ENCODE measurements at places on chromosomes 12 and 14.

- DNase-seq, result no peak
Measured at GRCh38 chr14:99117671-99118045, 154.3 kb downstream of the BCL11B start.

DNA sequence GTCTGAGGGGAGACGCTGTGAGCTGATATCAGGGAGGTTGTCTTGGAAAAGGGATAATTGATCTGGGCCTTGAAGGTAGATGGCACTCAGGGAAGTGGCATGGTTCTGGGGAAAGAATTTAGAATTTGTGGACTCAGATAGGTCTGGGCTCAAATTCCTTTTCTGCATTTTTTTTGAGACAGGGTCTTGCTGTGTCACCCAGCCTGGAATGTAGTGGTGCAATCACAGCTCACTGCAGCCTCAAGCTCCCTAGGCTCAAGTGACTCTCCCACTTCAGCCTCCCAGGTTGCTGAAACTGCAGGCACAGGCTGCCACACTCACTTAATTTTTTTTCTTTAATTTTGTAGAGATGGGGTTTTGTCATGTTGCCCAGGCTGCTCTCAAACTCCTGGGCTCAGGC, 98.1 kb upstream of the NCOR2 start:
- no peak for DNase-seq

DNA sequence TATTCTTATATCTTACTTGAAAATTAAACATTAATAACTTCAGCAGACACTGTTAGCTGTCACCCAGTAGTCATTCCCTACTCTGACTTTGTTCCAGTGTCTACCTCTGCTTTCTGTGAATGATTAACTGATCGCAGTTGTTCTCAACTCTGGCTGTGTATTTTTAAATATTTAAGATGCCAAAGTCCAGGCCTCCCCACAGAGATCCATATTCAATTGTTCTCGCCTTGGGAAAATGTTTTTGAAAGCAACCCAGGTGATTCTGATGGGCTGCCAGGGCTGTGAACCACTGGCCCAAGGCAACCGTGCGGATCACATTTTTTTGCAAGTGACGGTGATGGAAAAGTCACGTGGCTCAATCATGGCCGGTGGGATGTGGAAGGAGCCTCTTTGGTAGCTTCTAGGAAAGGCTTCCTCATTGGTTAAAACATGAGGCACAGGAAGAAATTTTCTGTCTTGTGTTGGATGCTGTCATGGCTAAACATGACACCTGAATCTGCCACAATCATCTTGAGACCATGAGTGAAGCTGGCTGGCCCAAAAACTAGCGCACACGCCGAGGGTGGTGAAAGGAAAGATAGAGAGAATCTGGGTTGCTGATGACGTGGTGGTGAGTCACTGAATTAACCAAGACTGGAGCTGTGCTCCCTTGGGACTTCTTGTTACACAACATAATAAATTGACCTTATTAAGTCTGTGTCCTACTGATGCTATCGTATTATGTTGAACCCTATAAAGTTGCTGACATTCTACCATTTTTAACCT, 37.2 kb downstream of the RDH12 start:
- DNase-seq, result no peak

DNA sequence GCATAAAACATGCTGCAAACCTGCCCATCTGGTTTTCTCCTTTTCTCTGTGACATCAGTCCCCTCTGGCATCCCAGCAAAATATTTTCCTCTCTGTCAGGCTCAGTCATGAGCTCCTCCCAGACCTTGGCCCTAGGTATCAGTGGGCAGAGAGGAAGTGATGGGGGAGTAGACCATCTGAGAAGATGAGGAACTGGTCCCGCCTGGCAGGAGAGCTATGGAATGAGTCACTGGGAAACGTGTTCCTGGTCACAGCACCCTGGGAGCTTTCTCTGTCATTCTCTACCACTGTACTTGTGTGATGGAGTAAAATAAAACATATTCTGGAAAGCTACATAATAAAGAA, 5.0 kb upstream of the SRSF9 start:
- no peak for DNase-seq

- no peak for DNase-seq
Measured at GRCh38 chr12:6540181-6540877, 6.0 kb downstream of the GAPDH start.

- no peak for DNase-seq
Measured at GRCh38 chr14:50821510-50822464, 9.2 kb downstream of the NIN start.

DNA sequence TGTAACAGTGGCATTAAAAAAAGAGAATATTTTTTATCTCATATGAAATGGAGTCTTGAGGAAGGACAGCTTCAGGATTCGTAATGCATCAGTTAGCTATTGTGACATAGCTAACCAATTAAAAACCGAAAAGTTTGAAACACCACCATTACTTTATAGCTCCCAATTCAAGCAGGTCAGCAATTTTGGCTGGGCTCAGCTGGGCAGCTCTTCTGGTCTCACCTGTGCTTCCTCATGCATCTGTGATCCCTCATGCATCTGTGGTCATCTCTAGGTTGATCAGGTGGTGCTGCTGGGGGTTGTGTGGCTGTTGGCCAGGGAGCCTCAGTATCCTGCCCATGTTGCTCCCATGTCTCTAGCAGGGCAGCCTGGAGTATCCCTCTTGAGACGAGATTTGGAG, 76.7 kb upstream of the KCNA1 start:
- no peak for DNase-seq

DNA sequence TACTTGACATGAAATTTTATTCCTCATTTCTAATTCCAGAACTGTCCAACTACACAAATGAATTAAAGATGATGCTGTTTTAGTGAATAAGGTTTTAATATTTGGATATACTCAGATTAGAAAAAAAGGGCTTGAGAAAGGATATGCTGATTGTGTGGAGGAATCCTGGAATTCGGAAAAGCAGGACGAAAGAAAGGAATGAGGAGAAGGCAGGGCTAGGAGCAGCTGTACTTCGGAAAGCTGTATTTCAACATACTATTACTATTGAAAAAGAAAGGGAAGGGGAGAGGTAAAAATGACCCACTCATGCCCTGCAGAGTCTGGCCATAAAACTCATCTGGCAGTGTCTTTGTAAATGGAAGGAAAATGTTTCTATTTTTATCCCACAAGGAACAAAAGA, 63.1 kb upstream of the PLBD1 start:
- DNase-seq, result no peak

DNA sequence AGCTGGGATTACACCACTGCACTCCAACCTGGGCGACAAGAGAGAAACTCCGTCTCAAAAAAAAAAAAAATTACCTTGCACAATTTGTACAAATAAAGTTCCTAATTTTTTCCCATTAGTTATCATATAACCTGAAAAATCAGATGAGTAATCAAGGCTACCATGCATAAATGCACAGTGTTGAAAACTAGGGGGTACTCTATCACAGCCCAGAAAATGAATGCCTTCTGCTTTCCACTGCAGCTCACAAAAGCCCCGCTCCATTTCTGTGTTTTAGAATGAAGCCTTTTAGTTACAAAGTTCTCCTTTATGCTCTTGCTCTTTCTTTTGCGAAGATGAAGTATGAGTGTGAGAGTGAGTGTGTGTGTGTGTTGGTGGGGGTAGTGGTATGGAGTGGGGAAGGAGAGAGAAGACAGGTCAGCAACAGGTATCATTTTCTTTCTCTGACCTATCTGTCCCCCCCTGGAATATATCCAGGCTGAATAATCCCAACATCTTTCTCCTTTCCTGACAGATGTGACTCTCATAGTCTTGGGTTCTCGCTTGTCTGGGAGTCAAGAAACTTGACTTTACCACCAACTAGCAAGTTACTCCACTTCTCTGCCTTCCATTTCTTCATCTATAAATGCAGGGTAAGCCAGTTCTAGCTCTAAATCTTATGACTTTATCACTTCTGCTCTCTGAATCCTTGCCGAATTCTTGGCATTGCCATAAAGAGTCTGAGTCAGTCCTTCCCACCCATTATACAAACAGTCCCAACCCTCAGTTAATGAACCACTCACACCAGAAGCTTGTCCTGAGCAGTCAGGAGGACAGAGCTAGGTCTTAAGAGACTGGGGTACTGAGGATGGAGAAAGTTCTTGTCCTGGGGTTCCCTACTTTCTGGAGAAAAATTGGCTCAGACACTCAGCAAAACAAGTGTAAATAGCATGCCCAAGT, 16.1 kb downstream of the BIN2 start:
- no peak for DNase-seq

DNA sequence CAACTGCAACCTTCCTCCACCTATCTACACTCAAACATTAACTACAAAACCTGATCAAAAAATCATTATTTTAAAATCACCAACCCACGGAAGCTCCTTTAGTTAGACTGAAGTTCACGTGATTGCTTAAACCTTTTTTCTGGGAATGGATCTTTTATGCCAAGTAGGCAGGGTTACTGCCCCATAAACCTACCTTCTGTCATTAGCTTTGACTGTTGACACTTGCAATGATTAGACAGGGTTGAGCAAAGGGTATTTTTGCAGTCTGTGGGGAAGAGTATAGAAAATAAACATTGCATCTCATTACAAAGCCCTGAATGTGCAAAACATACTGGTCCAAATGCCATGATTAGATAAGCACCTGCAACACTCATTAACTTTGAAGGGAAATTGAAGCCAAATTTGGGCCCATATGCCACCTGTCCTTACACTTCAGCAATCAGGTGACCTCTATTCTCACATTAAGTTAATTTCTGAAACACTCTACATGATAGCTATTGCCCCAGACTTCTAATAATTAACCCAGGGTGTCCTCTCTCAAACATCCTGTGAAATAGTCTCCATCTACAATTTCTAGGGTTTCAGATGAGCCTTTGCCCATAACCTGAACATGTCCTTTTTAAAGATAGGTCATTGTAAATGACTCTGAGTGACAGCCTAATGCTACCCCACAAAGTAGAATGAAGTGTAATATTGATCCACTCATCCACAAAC, 156.0 kb upstream of the PLEKHG7 start:
- no peak for DNase-seq

- DNase-seq, result no peak
Measured at GRCh38 chr12:86724716-86725115, 468.5 kb upstream of the MGAT4C start.

DNA sequence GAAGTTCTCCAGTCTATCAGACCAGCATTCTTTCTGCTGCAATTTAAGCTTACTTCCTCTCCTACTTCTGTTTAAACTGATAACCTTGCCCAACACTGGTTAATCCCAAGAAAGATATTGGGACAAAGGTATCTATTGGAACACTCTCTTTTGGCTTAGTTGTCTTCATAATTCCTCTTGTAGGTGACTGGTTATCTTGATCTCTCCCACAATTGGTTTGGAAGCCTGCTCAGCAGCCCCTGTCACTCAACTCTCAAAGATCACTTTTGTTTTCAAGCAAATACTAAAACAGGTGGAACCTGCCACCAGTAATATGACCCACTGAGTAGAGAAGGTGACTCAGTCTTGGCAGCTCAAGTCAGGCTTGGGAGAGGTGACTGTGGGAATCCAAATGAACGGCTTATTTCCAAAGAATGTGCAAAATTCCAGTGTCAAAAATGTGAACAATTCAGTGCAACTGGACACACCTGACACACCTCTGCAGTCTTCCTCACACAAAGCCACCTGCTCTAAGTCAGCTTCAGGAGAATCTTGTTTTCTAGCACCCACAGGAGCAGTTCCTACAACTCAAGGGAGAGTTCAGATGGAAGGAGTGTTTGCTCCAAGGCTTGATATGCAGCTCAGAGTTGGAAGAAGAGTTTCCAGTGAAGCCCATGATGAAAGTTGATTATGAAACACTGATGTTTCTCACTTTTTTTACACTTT, 83.2 kb upstream of the SLC38A2 start:
- no peak for DNase-seq

GRCh38 chr14:70706177-70706576, 64.5 kb downstream of the TTC9 start:
- no peak for DNase-seq

DNA sequence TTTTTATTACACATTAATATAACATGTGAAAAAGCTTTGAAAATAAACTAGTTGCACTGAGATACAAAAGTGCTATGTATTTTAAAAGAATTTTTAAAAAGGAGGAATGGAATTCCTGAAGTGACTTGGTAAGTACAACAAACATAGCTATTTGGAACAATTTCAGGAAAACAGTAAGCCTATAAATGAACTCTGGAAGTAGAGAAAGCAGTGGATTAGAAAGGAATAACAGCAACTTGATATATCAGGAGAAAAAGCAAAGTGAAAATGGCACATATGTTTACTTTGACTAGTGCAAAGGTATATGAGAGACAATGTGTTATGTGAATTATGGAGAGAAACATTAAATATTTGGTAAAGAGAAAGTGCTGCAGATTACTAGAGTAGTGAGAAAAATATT, 811.7 kb downstream of the C12orf50 start:
- no peak for DNase-seq

DNA sequence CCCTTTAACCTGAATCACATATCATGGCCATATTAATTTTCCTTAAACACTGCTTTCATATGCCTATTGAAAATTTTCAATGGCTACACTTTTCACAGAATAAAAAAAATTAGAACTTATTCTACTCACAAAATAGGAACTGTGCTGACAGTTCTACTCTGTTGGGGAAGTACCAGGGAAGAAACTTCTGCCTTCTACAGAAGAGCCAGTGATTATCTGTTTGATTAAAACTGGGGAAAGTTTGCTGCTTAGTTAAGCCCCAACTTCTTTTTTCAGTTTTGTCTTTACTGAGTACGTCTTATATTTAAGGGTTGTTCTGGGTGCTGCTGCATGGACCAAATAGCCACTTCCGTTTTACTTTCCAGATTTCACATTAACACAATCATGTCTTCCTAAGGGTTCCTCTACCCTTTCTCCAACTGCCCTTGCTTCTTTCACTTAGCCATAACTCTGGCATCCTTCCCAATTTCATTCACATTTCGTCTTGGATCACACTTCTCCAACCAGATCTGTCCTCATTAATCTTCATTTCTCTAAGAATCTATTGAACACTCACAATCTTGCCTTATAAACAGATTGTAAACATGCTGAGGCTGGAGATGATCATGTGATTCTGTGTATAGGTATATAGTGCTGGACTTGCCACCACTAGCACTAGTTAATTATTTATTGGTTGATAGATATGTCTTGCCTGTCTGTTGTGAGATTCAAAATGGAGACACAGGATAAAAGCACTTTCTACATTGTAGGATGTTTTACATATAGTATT, 1.9 kb upstream of the SEL1L start:
- DNase-seq, result no peak

GRCh38 chr12:113298472-113298817, 36.5 kb downstream of the SLC8B1 start:
- no peak for DNase-seq

- no peak for DNase-seq
Measured at GRCh38 chr12:78036874-78037273, 206.2 kb downstream of the NAV3 start.

DNA sequence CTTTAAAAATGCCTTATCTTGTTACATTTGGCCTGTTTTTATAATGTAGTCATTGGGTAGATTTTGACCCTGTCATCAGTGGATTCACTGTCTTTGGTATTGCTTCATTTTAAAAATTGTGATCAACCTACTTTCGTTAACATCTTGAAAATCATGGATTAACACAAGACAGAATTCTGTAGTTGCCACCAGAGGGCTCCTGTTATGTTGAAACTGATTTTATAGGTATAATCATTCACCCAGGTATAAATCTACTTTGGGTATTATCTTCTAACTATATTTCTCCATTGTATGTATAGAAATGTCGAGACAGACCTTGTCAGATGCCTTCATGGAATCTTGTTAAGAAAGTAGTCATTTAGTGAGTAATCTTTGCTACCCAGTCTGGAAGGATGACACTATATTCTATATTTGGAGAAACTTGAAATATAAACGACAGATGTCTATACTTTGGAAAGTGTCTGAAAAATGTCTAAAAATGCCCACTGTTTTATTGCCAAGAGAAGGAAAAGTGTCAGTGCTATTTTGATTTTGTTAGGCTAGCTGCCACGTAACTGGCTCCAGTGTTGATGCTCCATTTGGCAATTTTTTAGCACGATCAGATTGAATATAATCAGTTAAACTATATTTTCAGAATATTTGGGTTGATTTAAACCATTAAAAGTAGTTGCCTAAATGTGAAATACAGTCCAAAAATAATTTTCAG, 129.4 kb downstream of the PELI2 start:
- no peak for DNase-seq

Data from activated CD8-positive, alpha-beta memory T cell treated with anti-CD3 and anti-CD28 coated beads for 48 hours (primary cell).